ENCODE measurements at places on chromosomes 11 and 22.

GRCh38 chr11:66987924-66988637 is 13.0 kb downstream of the C11orf86 start:
- no peak for DNase-seq

DNA sequence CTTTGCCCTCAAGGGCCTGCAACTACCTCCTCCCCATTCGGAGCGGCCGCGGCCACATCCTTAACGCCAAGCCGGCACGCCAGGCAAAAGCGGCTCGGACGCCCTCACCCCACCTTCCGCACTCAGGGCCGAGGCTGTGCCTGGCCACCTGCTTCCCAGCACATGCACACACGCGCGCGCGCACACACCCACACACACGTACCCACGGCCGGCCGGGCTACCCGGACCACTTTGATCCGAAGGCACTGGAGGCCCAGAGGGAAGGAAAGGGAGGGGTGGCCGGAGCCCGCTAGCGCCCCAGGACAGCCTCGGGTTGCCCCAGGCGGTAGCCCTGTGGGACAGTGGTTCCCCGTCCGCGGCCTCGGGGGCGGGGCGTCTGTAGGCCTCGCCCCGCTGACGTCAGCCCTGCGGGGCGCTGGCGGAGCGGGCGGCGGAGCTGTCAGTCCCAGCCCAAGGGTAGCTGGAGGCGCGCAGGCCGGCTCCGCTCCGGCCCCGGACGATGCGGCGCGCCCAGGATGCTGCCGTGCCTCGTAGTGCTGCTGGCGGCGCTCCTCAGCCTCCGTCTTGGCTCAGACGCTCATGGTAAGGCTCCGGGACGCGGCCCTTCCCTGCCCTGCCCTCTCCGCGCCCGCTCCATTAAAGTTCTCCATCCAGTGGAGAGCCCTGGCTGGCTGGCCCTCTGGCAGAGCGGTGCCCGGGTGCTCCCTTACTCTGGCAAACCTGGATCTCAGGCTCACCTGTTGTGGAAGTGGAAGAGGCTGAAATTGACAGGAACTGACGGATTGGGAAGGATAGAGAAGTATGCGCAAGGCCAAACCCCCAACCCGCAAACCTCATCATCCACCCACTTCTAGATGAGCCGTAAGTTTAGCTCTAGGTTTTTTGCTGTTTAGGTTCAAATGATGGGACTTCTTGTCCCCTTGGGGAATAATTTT is at the start of gene IL10RA:
IL10RA (plus strand) TSS at position 442 of the 935 bp plus-strand sequence; CDS start at position 516, 74 bp downstream.
- DNase-seq, result peak; percentile 91

- DNase-seq, result peak; percentile 83
Measured at GRCh38 chr11:73350908-73351636, 25.1 kb upstream of the RELT start.

GRCh38 chr11:77446911-77447629 is 26.8 kb downstream of the PAK1 start:
- peak; percentile 21 for DNase-seq

- peak; percentile 93 for DNase-seq
Measured at GRCh38 chr11:119316729-119317591, at the start of gene MCAM. Gene MCAM, minus strand, starts transcription at chr11:119317130. Its CDS starts 29 bp downstream, at chr11:119317101.

- DNase-seq, result no peak
Measured at GRCh38 chr11:105667441-105667840, 57.6 kb downstream of the GRIA4 start.

GRCh38 chr11:76637491-76638269 is 32.9 kb downstream of the LRRC32 start:
- DNase-seq, result peak; percentile 41

DNA sequence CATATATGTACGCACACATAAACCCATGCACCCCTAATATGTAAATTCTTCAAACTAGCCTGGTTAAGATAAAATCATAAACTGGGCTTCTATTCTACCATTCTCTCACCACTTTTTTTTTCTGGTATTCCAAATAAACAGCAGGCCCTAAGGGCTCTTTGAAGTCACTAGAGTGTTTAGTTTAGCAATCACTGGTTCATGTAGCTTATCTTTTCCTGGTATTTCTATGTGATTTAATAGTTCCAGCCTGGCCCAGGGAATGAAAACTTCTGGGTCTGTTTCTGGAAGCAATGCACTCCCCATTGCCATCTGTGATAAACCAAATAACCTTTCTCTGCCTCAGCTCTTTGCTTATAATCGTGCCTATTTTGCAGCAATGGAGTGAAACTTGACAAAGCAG is 10.7 kb upstream of the MPPED2 start:
- DNase-seq, result no peak

DNA sequence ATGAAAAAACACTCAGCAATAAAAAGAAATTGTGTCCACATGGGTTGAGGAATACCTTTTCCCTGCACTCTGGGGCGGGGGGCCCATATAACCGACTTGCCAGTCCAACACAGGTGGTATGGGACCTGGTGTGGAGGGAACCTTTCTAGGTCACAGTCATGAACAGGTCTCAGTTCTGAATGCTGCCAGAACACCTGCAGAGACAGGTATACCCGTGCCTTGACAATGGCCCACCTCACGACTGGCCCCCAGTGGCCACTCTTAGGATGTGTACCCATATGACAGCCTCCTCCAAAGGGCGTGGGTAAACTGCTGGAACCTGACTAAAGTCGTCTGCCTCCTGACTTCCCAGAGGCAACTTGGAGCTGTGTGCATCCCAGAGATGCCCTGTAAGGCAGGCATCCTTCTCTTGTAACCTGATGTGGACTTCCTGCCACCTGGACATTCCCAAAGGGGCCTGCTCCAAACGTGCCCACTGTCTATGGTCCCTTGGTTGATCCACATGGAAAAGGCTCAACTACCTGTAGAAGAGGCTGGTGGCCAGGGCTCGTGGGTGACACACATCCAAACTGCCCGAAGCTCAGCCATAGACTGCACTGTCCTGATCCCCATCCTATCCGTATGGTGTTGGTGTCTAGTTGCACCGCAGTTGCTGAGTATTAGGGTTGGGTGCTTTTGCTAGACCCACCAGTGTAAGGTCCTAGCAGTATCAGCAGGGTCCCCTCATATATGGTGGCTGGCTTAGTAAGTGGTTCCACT is 859.3 kb downstream of the BRD1 start:
- DNase-seq, result no peak

GRCh38 chr11:14892036-14892556 is at the start of gene CYP2R1:
Gene CYP2R1, minus strand, starts transcription at chr11:14892231. Its CDS starts 26 bp downstream, at chr11:14892205.
- peak; percentile 98 for DNase-seq

DNA sequence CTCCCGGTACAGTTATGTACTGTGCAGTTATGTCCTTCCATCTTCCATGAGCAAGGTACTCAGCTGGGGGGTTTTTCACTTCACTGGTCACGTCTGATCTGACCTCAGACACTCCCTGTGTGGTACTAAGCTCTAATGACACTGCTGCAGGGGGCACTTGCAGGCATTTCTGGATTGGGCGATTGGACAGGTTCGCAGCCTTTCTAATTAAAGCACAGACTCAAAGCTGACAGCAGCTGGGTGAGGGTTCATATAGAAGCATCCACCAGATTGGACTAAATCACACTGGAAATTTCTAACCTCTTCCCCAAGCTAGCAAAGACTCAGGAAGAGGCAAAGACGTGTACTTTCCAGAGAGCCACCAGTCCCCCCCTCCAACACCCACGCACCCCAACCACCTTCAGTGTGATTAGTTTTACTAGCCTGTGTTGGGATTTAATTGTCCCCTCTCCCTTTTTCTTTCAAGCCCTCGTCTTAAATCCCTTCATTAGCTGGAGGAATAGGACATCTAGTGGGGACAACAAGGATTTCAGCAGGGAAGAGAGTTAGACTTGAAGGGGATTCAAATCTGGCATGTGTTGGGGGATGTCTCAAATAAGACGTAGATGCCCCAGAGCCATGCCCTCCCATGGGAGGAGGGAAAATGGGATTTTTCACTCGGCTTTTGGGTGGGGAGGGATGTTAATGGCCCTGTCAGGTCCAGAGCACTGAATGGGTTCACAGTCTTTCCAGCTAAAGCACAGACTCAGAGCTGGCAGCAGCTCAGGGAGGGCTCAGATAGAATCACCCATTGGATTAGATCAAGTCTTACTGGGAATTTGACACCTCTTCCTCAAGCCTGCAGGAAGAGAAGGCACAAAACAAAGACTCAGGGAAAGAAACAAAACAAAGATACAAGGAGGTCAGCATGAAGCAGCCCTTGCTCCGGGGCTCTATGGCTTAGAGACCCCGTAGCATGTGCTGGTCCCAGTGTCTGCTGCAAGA is 10.9 kb downstream of the INS start:
- DNase-seq, result peak; percentile 58

- DNase-seq, result peak; percentile 44
Measured at GRCh38 chr11:127345819-127346459, 345.4 kb upstream of the KIRREL3 start.

DNA sequence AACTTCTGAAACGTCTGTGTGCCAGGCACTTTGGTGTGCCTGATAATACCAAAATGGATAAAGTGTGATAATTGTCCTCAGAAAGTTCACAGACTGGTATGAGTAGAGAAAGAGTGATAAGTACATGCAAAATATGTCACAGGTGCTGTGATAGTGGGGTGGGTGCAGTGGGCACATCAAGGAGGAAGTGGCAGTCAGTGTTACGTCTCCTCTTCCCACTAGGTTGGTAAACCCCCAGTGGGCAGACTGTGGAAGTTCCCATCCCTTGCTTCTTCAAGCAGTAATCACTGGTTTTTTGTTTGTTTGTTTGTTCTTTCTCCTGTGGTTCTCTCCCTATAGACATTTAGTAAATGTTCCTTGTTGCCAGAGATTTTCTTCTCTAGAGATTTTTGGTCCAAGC is 5.4 kb downstream of the RNF121 start:
- DNase-seq, result peak; percentile 14

- DNase-seq, result peak; percentile 60
Measured at GRCh38 chr11:45805305-45806071, 539 bp downstream of the SLC35C1 start.

DNA sequence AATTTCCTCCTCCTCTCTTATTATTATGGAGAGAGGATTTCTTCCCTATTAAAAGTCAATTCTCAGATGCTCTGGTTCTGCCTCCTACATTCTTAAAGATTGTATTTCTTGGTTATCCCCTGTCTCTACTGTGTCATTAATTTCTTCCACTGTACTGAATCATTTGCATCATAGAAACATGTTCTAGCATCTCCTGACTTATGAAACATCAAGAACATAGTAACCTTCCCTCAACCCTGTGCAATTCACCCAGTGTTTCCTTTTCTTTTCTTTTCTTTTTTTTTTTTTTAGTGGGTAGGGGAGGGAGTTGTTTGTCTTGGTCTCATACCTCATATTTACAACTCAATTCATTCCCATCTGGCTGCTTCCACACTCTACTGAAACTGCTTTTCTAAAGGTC is 288.0 kb upstream of the PLET1 start:
- DNase-seq, result no peak

DNA sequence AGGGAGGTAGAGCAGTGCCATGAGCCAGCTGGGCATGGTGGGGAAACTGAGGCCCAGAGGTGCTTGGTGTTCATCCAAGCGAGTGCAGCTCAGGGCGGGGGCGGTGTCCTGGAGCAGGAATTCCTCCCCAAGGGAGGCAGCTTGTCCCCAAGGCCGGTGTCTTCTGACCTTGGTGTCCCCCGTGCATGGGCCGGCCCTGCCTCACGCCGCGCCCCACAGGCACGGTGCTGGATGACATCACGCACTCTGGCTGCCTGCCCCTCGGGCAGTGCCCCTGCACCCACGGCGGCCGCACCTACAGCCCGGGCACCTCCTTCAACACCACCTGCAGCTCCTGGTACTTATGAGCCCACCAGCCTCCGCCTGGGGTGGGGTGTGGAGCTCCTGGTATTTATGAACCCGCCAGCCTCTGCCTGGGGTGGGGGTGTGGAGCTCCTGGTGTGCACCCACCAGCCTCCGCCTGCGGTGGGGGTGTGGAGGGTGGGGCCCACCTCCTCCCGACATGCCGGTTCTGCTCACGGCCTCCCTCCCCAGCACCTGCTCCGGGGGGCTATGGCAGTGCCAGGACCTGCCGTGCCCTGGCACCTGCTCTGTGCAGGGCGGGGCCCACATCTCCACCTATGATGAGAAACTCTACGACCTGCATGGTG is 6.7 kb downstream of the MUC5B start:
- no peak for DNase-seq

- DNase-seq, result no peak
Measured at GRCh38 chr22:48724899-48725298, 1102.8 kb downstream of the BRD1 start.

GRCh38 chr11:44837661-44838060 is 110.9 kb downstream of the TSPAN18 start:
- DNase-seq, result no peak

DNA sequence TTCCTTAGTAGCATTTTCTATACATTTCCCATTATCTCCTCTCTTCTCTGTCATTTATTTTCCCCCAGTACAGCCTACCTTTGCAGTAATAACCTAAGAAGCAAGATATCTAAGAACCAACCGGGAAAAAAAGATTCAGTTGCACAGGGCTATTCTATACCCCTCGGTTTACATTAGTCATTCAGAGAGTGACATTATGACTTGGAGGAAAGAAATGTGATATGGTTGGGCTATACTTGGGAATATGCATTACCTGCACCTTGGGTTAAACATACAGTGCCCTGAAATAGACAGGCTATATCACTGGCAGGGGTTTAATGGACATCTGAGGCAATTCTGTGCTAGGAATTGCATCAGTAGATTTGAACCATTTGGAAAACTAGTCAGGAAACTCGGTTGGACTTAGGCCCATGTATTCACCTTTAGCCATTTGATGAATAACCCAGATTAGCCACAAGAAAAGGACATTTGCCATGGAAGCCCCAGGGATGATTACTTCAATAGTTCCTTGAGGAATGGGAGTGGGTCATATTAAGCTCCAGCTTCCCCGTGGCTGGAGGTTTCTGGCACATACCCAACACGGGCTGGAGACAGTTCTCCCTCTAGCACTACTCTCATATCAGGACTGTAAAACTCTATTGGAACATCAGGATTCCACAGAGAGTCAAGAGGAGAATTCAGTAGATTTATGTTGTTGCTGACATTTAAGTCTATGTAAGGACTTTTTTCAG is 973.2 kb downstream of the NTM start:
- DNase-seq, result no peak

GRCh38 chr11:121431820-121432526 is 20.1 kb upstream of the SORL1 start:
- no peak for DNase-seq

DNA sequence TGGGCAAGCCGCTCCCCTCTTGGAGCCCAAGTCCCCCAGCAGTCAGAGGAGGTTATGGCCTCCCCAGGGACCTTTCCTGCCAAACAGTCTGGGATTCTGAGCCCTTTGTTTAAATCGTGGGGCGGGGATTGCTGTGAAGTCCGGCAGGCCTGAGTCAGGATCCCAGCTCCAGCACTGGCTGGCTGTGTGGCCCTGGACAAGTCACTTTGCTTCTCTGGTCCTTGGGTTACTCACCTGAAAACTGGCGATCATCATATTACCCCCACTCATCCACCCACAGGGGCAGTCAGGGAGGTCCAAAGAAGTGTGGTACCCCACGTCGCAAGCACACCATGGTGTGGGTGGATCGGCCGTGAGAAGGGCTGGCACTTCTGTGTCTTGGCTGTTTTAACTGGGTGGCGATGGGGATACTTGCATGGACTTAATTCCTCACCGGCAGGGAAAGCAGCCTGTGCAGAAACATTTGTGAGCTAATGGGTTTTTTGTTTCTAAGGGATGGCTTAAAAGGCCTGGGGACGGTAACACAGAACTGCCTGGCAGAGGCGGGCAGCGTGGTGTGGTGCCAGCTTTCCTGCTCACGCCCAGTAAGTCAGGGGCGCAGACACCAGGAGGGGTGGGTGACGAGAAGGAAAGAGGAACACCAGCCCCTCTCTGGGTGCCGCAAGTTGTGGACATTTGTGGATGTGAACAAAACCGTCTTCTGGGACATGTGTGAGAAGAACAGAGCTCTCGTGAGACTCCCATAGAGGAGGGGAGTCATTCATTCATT is 31.6 kb upstream of the PRR5 start:
- DNase-seq, result no peak

Data from NB4 (cell line).